ENCODE measurements at places on chromosomes 1 and 21. TPM values are rescaled to one million over a fixed set of nuclear protein-coding genes. Genes with fewer than 3 reads are reported as not detected.
A peak's percentile ranks its signal among the peaks of the same experiment; 100 is the strongest.

The DLGAP3 gene
- total RNA-seq: 0.42 TPM

DNA sequence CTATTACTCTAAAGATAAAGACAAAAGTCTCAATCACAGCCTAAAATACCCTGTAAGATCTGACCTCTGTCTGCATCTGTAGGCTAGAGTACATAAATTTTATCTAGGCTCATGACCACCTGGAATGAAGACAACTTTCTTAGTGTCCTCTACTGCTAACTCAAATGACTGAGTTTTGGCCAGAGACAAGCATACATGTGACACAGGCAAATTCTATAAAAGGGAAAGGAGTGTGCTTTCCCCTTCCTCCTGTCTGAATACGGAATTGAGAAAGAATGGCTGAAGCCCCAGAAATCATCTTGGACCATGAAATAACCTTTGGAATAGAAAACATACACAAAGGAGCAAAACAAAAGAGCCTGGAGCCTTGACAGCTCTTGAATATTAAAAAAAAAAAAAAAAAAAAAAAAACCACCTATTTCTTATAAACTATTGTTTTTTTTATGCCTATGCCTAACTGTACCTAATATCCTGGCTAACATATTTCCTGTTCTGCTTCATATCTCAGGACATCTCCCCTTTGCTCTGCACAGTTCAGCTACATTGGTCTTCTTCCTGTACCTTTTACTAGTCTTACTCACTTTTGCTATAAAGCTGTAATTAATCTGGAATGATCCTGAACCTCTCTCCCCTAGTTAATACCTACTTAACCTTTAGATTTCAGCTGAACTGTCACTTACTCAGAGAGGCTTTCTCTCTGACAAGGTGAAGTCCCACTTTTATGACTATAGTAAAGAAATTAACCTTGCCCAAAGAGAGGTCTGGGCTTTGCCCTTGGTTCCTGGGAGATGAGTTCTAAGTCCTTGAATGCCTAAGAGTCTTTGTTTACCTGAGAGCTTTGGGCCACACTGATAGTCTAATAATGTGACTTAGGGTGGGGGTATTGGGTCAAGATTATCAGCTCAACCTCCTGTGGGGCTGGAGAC lies 16.1 kb downstream of the UCHL5 start:
- H3K27ac ChIP-seq: peak overlapping the region; percentile 24
- H3K4me1 ChIP-seq: no peaks in the 10 kb centered on the region
- H3K36me3 ChIP-seq: peaks cover 4% of the 10 kb centered on the region
- DNase-seq: no peak

- no peak overlapping the region for H3K27ac ChIP-seq
- no peak overlapping the region for H3K4me3 ChIP-seq
- H3K36me3 ChIP-seq: no peaks in the 10 kb centered on the region
Measured at GRCh38 chr1:28905921-28906666, 8.3 kb upstream of the EPB41 start.

- H3K27ac ChIP-seq: no peak overlapping the region
- no peaks in the 10 kb centered on the region for H3K27me3 ChIP-seq
- H3K4me3 ChIP-seq: no peak overlapping the region
- no peaks in the 10 kb centered on the region for H3K36me3 ChIP-seq
Measured at GRCh38 chr1:159700312-159700711, 14.1 kb downstream of the CRP start.

The LYPD8 gene
- total RNA-seq: not detected

- H3K36me3 ChIP-seq: no peaks in the 10 kb centered on the region
- no peak for DNase-seq
- no peaks in the 10 kb centered on the region for H3K27me3 ChIP-seq
- H3K27ac ChIP-seq: no peak overlapping the region
- no peak overlapping the region for H3K4me3 ChIP-seq
- no peaks in the 10 kb centered on the region for H3K4me1 ChIP-seq
Measured at GRCh38 chr1:7444363-7444762, 326.7 kb upstream of the VAMP3 start.

DNA sequence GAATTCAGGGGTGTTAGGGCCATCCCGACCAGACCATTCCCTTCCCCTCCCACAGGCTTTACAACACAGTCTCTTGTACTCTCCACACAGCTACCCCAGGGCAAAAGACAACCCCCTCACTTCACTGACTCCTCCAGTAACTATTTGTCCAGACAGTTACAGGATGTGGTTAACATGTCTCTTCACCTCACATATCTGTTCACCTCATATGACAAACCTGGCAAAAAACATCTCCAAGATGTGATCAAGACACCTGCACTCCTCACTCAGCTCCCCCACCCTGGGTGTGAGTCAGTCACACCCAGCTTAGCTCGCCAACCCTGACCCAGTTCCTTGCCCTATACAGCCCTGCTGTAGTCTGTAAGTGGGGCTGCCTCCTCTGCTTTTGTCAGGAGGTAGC lies 490.5 kb upstream of the CHRM3 start:
- no peak overlapping the region for H3K27ac ChIP-seq
- no peak overlapping the region for H3K4me3 ChIP-seq
- no peaks in the 10 kb centered on the region for H3K36me3 ChIP-seq
- DNase-seq: no peak
- no peaks in the 10 kb centered on the region for H3K4me1 ChIP-seq
- no peaks in the 10 kb centered on the region for H3K27me3 ChIP-seq

The KIF2C gene
- total RNA-seq: 11.0 TPM

DNA sequence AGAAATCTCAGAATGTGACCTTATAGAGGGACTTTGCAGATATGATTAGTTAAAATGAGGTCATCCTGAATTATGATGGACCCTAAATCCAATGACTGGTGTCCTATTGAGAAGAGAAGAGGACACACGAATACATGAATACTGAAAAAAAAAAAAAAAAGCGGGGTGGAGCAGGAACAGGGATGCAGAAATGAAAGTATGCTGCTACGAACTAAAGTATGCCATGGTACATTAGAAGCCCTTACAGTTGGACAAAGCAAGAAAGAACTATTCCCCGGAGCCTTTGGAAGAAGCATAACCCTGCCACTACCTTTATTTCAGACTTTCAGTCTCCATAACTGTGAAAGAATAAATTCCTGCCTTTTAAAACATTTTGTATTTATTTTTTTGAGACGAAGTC lies 557.9 kb upstream of the NCAM2 start:
- H3K4me3 ChIP-seq: no peak overlapping the region
- no peaks in the 10 kb centered on the region for H3K36me3 ChIP-seq
- DNase-seq: no peak
- H3K27ac ChIP-seq: no peak overlapping the region
- no peaks in the 10 kb centered on the region for H3K27me3 ChIP-seq
- H3K4me1 ChIP-seq: no peaks in the 10 kb centered on the region

DNA sequence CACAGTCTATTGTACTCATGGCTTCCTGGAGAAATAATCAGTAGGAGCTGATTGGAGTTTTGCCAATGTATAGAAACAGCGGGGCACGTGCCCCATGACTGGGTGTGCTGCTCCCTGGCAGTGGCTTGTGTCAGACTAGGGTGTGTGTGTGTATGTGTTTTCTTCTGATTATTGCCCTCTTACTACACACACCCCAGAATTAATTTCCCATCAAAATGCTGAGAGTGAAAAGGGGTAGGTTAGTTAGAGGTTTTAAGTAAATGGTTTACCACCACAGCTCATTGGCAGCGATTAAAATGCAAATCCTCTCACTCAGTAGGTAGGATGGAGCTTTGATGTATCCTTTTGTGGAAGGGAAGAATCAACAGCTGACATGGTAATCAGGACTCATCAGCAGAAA lies 29.9 kb downstream of the HHAT start:
- H3K36me3 ChIP-seq: no peaks in the 10 kb centered on the region
- H3K27ac ChIP-seq: no peak overlapping the region
- no peaks in the 10 kb centered on the region for H3K27me3 ChIP-seq
- no peak for DNase-seq
- no peaks in the 10 kb centered on the region for H3K4me1 ChIP-seq

DNA sequence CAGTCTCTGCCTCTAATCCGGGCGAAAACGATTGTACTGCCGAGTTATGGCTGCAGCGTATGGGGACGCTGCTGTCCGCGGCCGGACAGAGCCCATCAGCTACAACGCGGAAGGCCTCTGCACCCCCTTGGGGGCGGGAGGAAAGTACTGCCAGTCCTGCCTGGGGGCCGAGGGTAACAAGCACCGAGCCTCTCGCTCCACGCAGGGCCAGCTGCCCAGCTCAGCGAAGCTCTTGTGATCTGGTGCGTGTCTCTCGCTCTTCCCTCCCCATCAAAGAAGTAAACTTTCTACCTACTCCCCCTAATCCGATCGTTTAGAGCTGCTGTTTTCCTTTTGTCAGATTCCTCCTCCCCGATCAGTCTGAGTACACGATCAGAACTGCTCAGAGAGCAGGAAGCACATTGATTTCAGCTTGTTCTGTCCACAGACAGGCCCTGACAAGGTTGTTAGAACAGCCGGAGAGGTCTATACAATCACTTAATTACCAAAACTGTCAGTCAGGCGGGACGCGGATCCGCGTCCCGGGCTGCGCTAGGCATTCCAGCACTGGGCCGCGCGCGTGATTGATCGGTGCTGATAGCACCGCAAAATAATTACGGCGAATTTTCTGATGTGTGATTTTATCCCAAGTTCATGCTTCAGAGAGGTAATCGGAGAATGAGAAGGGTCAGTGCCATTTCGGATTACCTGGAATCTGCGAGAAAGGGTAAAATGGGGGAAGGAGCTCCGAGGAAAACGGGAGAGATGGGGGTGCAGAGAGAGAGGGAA lies 8.7 kb upstream of the BARHL2 start:
- no peak for DNase-seq
- peak overlapping the region; percentile 31 for H3K4me3 ChIP-seq
- peaks cover 15% of the 10 kb centered on the region for H3K4me1 ChIP-seq

- no peaks in the 10 kb centered on the region for H3K27me3 ChIP-seq
- DNase-seq: no peak
- H3K36me3 ChIP-seq: no peaks in the 10 kb centered on the region
- H3K4me1 ChIP-seq: no peaks in the 10 kb centered on the region
- no peak overlapping the region for H3K4me3 ChIP-seq
Measured at GRCh38 chr1:5706239-5706638, 286.0 kb downstream of the NPHP4 start.

DNA sequence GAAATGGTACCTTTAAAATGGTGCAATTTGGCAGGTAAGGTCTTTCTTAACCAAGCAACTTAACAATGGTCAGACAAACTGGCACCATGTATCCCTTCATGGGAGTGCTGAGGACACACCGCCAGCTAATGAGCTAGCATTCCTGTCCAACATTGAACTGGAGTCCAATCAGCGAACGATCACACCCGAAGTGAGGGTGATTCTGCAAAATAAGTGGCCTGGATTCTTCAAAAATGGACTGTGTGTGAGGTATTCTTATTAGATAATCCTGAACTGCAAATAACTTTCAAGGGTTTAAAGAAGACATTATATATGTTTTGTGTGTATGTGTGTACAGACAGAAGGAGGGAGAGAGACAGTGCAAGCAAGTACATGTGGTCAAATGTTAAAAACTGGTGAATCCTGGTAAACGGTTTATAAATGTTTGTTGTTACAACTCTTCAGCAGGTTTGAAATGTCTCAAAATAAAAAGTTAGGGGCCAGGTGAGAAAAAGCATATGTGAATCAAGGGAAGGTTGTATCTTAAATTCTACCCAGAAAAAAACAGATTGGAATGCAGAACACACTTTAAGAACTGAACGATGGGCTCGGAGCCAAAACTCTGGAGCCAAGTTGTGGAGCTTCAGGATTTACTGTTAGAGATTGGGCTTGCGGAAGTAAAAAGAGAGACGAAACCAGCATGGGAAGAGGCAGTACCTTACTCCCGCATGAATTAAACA lies 20.9 kb downstream of the GADD45A start:
- H3K4me1 ChIP-seq: peaks cover 10% of the 10 kb centered on the region
- H3K27ac ChIP-seq: no peak overlapping the region
- no peak for DNase-seq
- H3K4me3 ChIP-seq: no peak overlapping the region
- no peaks in the 10 kb centered on the region for H3K27me3 ChIP-seq
- peaks cover 6% of the 10 kb centered on the region for H3K36me3 ChIP-seq

DNA sequence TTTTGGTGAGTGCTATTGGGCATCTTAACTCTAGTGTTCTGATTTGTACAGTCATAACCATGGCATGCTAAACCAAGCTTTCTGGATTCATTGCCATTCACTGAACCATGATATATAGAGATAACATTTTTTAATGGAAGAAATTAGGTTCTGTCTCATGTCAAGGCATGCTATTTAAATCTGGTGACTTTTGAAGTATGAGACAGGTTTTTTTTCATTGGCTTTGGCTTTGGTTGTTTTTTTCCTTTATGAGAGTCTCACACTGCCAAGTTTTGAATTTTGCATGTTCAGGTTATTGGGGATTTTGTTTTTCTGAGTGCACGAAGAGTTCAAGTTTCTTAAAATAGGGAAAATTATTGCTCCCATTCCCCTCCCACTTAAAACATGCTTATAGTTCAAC lies 141.3 kb upstream of the ADAMTS5 start:
- H3K27ac ChIP-seq: no peak overlapping the region
- no peak for DNase-seq
- no peaks in the 10 kb centered on the region for H3K27me3 ChIP-seq

The UMODL1 gene
- total RNA-seq: not detected

The DESI2 gene
- 43.3 TPM for total RNA-seq

The COL11A1 gene
- total RNA-seq: 41.0 TPM

The CHODL gene
- total RNA-seq: 0.42 TPM

DNA sequence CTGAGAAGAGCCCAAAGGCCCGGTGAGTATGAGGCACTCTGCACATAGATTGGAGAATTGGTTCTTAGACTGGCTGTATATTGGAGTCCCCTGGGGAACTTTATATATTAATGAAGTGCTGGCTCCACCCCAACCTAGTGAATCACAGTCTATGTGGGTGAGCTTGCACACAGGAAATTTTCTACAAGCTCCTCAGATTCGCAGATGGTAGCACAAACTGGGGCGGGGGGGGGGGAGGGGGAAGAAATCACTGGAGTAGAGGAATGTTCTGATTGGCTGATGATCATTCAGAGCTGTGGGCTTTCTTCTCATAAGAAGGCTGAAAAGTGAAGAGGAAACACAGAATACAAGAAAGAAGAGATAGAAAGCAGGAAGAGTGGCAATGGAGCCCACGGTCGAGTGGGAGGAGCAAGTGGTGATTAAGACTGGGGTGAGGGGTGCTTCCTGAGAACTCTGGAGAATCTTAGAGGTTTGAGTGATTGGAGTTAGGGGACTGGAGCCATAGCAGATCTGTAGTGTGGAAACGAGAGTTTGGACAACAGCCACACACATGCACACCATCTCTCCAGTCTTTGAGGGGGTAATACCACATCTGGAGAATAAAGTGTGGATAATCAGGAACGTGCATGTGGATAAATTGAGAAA lies 465.9 kb upstream of the DAB1 start:
- no peaks in the 10 kb centered on the region for H3K4me1 ChIP-seq
- no peak overlapping the region for H3K27ac ChIP-seq
- no peaks in the 10 kb centered on the region for H3K27me3 ChIP-seq

DNA sequence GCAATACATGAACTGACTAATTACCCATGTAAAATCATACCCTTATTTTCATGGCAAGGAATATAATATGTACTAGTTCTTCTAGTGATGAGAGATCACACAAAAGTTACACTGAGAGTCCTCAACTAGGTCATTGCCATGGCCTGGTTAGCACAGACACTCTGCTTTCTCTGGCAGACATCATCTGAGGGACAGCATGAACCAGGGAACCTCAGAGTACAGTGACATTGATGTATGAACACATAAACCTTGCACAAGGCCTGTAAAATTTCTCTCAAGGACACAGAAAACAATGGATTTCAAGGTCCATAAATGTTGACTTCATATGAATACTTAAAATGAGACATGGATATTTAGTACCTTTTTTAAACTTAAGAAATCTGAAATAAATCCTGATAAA lies 108.8 kb upstream of the MAGI3 start:
- DNase-seq: no peak
- H3K36me3 ChIP-seq: no peaks in the 10 kb centered on the region
- peaks cover 11% of the 10 kb centered on the region for H3K4me1 ChIP-seq

The COL24A1 gene
- total RNA-seq: 0.54 TPM

GRCh38 chr1:55363268-55363667 lies 148.1 kb upstream of the USP24 start:
- no peaks in the 10 kb centered on the region for H3K27me3 ChIP-seq
- peak; percentile 66 for DNase-seq
- no peak overlapping the region for H3K4me3 ChIP-seq
- no peaks in the 10 kb centered on the region for H3K4me1 ChIP-seq
- H3K27ac ChIP-seq: no peak overlapping the region

All from cardiac muscle cell (in vitro differentiated cells and primary cell).